ENCODE measurements at places on chromosomes 4 and X.

- no peak for DNase-seq
These were observed 22.1 kb downstream of the PKD2 start for GRCh38 chr4:88029556-88029955.

GRCh38 chrX:65241059-65241721, 264.9 kb upstream of the ZC4H2 start:
- DNase-seq: no peak

DNA sequence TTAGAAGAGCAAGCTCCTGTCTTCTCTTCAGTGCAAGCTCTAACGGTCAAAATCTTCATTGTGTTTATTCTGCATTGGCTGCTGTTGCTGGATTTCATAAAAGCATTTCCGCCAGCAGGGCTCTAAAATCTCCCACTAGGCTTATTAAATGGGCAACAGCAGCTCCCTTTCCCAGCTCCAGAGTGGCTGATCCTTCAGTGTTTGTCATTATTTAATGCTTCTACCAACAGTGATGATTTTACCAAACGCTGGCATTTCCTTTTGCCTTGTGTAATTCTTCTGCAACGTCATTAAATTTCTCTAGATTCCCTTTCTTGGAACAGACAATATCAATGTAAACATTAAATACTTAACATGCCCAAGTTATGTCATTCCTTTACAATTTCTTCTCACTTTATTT, 20.1 kb downstream of the SLC7A11 start:
- peak; percentile 90 for DNase-seq

GRCh38 chrX:18558799-18559198, 113.1 kb downstream of the RS1 start:
- no peak for DNase-seq

DNA sequence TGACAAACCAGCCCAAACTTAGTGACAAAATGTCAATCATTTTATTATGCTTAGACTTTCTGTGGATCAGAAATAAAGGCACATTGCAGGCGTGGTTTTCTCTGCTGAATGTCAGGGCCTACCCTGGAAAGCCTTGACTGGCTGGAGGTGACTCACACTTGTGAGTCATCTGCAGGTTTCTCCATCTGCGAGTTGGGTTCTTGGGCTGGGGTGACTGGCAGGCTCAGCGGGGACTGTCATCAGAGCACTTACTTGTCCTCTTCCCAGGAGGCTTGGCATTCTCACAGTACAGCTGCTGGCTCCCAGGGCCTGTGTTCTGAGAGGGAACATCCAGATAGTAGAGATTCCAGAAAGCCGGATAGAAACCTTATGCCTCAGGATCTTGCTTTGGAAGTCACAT, 153.8 kb upstream of the AGA start:
- DNase-seq: peak; percentile 79

DNA sequence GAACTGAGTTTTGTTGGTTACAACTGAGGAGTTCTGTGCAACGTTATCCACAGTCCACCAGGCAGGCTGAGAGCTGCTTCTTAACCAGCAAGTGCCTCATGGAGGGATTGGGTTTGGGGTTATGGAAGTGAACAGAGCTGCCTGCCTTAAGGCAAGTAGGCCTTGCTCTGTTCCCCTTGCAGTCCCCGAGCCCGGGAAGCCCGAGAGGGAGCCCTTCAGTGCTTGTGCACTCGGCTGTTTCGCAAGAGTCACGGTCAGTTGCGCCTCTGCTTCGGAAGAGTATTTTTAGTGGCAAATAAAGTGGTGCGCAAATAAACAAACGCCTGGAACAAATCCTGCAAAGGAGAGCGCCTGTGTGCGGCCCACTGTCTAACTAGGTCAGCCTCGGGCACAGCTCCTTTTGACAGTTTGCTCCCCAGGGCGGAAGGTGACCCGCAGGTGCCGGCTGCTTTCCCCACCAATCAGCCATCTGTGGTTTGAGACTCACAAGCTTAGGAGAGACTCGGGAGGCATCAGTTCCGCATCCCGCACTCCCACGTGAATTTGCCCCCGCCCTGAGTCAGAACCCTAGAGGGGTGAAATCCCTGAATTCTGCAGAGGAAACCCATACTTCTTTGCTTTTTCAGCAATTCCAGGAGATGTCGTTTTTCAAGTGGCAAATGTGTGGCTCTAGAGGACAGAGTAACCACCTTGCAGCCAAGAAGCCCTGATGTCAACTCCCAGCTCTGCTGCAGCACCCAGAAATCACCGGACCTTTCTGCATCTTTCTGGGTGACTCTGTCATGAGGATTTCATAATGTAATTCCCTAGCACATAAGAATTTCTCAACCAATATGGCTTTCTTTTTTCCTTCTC, 56.8 kb downstream of the LGI2 start:
- DNase-seq: no peak

DNA sequence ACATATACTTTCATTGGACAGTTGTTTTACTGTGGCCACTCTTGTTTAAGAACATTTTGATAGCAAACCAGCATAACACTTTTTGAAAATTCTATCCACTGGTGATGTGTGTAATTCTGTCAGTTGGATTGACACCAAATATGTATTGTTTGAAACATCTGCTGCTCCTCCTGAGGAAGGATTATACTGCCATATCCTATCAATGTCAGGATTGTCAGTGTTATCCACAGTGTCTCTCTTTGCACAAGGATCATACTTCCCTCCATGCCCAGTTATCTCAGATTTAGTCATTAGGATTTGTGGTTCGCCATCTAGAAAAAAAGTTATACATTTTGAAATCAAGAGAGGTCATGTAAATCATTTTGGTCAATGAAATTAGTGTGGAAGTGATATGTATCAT, 1859.6 kb downstream of the C4orf33 start:
- no peak for DNase-seq

GRCh38 chr4:90357117-90357710, 230.0 kb downstream of the CCSER1 start:
- peak; percentile 61 for DNase-seq

DNA sequence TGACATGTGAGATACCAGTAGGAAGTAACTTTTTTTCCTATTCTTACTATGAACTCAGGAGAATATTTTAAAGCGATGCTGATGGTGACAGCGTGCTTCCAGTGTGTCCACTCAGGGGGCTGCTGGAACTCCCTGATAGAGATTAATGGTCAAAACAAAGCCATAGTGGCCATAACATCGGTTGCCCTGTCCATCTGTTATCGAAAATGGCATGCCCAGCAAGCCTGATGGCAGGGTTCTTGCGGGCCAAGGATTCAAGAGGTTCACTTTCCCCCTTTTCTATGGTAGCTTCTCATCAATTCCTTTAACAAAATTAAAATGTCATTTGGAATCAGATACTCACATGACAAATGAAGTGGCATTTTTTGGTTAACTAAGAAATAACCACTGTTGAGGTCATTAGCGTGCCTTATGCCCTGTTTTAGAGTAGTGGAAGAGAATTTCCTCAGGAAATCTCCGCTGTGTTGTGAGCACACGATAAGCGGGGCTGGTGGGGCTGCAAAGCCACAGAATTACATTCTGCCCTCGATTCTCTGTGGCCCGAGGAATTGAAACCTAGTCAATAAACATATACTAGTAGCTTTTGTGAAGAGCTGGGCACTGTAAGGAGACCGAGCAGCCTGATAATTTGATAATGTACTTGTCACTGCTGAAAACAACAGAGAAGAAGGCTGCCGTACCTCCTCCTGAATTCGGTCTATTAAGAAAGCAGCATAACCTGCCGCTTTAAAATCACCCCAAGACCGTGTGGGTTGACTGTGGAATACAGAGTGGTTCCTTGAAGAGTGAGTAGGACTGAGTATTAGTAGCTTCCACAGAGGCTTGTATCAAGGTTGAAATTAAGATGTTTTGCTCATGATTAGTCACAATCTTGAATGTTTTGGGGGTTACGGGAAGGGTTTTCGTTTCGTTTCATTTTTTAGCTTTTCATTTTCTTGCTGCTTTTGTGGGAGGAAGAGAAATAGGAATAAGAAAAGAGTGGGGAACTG, 46.7 kb downstream of the PTCHD1 start:
- no peak for DNase-seq

DNA sequence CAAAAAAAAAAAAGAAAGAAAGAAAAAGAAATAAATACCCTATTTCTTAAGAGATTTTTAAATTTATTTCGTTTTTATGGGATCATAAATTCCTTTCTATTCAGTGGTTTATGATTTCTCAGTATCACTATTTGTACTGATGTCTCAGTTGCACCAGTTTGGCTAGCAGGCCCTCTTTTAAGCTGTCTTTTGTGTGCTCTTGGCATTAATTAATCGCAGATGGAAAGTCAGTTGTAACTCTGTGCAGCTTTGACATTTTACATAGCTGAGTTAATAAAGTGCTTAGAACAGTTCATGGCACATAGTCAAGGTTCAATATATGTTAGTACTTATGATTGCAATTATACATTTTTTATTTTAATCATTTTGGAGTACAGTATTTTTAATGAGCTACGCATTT, 123.7 kb upstream of the NUDT6 start:
- peak; percentile 21 for DNase-seq

- no peak for DNase-seq
These were observed 1.6 kb downstream of the FAM47A start for GRCh38 chrX:34130501-34130900.

DNA sequence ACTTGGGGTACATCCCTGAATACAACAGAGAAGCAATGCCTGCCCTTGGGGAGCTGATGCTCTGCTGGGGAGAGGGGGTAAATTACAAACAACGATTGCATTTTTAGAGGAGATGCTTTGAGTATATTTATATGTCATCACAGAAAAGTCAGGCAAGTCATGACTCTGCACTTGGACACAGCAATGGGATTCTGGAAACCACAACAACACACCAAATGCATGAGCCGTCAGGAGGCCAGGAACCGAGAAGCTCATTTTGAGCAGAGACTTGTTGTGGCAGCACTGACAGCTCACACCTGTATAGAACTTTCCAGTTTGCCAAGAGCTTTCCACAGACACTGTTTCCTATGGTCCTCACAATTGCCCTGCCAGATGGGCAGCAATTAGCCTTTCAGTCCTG, 113.2 kb upstream of the RBPJ start:
- DNase-seq: no peak

GRCh38 chrX:4670606-4671005, 957.2 kb upstream of the PRKX start:
- DNase-seq: no peak

DNA sequence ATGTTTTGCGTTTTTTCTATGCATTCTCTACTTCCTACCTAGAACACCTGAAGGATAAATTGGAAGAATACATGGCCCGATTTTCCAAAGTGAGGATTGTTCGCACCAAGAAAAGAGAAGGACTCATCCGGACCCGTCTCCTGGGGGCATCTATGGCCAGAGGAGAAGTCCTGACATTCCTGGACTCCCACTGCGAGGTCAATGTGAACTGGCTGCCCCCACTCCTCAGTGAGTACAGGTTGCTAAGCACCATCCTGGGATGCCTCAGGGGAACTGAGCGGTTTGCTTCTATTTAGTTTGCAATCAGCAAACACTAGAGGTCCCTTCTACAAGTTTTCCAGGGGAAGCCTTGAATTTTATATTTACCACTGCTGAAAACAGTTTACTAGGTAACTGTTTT, 359.3 kb upstream of the GALNT7 start:
- DNase-seq: no peak

GRCh38 chr4:107863850-107864371, 39.2 kb downstream of the SGMS2 start:
- DNase-seq: peak; percentile 31

GRCh38 chr4:167100120-167100519, 134.2 kb downstream of the SPOCK3 start:
- peak; percentile 29 for DNase-seq

GRCh38 chrX:134737061-134737460, 78.8 kb upstream of the PLAC1 start:
- peak; percentile 28 for DNase-seq

GRCh38 chrX:77389891-77390290, 57.3 kb upstream of the FGF16 start:
- DNase-seq: no peak

- DNase-seq: no peak
These were observed 1.0 kb downstream of the SH3BGRL start for GRCh38 chrX:81202943-81203342.

DNA sequence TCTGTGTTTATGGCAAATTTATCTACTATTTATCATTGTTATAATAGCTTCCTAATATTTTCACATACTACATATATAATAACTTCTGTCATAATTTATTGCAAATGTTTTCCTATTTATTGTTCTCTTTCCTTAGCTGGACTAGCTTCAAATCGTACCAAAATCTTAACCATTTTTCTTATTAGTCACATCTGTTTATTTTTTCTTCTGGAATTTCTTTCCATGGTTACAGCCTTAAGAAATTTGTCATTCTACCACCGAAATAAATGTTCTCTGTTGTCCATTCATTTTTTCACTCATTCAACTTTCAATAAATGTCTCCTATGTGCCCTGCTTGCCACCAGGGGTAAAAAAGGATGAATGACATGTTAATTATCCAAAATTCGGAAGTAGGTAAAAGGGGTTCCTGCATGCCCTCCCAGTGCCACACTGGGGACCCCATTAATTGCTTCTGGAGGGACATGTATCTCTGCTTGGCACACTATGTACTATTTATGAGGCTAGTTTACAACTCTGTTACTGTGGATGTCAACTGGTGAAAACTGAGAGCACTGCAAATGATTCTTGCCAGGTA, 182.1 kb downstream of the SH3KBP1 start:
- no peak for DNase-seq

DNA sequence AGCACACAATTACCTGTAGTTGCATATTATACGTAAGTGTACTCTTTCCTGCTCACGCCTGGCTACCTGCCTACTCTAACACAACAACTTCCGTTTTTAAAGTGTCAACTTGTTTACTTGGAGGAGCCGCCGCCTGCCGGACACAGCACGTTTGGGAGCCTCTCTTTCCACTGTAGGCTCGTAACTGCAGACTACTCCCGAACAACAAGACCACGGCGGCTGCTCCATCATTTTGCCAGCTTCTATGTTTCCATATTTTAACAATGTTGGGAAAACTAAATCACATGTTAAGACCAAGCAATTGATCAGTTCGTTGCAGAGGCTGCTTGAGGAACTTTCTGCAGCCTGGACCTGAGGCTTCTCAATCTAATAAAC, 841 bp downstream of the MTNR1A start:
- no peak for DNase-seq

GRCh38 chr4:73006286-73006990, 63.1 kb downstream of the COX18 start:
- DNase-seq: no peak

- no peak for DNase-seq
These were observed 200.6 kb downstream of the APBB2 start for GRCh38 chr4:41013746-41014145.

All from fibroblast of upper back skin (primary cell).